ENCODE measurements at places on chromosomes 5 and 9.

GRCh38 chr9:28967226-28967625 lies 1393.9 kb upstream of the C9orf72 start:
- no peak for DNase-seq

DNA sequence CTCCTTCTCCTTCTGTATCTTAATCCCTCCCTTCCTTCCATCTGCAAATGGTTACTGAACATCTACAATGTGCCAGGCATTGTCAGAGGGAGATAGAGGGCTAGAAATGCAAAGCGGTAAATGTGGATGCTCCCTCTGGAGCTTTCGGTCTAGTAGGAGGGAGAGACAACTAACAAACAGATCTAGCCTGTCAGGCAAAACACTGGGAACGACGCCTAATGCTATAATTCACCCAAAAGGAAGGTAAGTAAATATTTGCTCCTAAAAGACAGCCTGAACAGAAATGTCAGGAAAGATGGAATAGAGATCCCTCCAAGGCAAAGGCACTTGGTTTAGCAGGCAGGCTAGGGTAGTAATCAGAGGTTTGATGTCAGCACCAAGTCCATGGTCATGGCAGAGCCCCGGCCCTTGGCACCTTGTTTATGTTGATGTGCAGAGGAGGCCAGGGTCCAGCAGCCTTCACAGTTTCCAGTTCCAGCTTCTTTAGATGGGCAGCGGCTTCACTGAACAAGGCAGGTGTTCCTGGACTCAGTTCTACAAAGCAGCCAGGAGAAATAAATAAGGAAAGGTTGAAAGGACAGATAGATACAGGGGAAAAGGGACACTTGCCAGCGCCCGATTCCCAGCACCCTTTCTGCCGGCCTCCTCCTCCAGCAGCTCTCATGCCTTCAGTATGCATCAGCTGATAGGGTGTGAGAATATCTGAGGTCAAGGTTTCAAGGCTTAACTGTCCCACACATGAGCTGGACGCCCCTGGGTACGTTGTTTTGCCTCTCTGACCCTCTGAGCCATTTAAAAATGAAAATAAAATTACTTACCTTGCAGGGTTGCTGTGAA lies 46.5 kb upstream of the FRRS1L start:
- DNase-seq, result no peak

- peak; percentile 59 for DNase-seq
Measured at GRCh38 chr9:70553707-70554673, 139.5 kb upstream of the KLF9 start.

- peak; percentile 78 for DNase-seq
Measured at GRCh38 chr9:130938652-130939404, at the start of gene FIBCD1. Gene FIBCD1 (minus strand): TSS chr9:130939247. CDS start chr9:130938607, 640 bp downstream.

DNA sequence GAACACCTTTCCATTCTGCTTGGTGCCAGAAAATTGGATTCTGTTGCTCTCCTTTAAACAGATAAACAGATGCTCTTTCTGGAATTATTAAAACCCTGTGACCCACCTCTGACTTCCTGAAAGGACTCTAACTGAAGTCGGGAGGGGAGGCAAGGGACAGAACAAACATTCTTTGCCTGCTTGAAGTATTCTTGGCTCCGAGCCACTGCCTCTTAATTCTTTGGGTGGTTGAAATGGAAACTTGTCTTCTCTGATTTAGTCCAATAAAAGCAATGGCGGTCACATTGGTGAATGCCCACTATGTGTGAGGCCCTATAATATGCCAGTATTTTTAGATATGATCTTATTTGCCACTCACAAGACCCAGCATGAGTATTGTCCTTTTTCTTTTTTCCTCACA lies 236.8 kb downstream of the SLIT3 start:
- DNase-seq, result no peak

DNA sequence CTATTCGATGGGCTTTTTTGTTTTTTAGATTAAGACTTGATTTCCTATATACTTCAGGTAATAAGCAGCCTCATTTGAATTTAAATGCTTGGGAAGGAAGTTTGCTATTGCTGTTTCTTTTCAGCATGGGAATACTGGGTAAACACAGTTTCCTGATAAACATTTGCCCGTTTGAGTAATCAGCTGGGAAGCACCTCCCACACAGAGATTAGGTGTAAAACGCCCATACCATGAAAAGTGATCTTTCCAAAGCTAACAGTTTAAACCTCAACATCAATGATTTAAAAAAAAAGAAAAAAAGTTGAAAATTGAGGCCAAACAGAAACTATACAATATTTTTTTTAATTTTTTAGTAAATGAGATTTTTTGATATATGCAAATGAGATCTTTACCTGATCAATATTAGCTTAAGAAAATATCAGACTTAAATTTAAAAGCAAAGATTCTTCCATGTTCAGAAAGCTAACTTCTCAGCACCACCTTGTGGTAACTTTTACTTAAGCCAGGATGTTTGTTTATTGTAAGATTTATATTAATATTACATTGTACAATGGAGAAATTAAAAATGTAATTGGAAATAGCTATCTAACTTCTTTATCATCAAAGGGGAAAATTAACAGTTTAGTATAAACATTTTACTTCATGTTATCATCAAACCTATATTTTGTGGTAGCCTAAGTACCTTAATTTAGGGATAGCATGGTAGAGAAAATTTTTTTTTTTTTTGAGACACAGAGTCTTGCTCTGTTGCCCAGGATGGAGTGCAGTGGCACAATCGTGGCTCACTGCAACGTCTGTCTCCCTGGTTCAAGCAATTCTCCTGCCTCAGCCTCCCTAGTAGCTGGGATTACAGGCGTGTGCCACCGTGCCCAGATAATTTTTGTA lies 39.8 kb downstream of the F2RL2 start:
- no peak for DNase-seq

DNA sequence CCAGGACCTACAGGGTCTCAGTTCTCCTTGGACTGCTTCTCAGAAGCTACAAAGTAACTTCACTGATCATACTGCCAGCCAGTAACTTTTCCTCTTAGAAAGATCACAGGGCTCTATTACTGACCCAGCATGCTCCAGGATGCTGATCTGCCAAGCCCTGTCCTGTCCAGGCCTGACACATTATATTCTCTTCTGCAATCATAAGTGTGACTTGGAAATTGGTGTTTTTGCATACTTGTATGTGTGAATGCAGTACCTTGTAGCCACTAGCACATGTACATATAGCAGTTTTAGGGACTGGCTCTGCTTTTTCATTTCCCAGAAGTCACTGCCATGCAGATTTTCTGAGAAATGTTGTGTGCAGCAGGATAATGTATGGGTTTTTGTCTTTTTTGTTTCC lies 40.1 kb upstream of the CCNH start:
- no peak for DNase-seq

GRCh38 chr5:80168388-80169028 lies 87.3 kb downstream of the SERINC5 start:
- DNase-seq, result no peak

DNA sequence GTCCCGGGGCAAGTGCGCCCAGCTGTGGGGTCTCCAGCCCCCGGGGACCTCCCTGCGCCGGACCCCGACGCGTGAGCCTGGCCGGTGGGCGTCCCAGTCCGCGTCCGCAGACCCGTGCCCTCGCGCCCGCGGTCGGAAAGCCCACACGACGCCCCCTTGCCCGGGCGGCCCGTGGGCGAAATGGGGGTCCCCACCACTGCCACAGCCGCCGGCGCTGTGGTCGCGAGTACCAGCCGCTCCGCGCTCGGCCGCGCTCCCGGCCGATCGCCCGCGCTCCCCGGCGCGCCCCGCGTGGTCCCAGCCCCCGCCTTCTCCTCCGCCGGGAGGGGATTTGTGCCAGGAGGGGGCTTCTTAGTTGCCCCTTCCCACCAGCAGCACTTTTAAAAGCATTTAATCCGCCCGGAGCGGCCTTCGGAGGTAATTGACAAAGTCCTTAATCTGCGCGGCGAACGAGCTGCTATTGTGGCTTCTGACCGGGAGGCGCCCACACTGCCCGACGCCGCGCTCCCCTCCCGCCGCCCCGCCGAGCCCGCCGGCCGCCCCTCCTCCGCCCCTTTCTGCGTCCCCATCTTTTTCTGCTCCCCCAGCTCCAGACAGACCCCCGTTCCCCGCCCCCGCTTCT lies 469 bp upstream of the FIBCD1 start:
- peak; percentile 62 for DNase-seq

GRCh38 chr5:87266914-87267573 lies 639 bp upstream of the RASA1 start:
- DNase-seq, result no peak

GRCh38 chr5:8767746-8768145 lies 778.1 kb downstream of the SEMA5A start:
- no peak for DNase-seq

DNA sequence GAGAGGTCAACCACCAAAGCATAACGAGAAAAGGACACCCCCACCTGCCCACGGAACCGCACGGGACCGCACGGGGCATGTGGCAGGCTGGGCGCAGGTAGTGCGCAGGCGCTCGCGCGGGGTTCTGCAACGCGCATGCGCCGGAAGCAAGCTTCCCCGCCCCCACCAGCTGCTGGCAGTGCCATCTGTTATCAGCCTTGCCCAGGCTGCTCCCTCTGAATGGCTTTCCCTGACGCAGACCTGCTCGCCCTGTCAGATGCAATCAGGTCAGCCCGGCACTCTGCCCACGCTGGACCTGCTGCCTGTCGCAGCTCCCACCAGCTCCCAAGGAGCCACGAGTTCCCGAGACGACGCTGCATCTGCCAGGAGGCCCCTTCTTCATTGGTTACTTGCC lies 22.8 kb downstream of the PTCH1 start:
- DNase-seq, result no peak

- no peak for DNase-seq
Measured at GRCh38 chr9:95206143-95206542, 111.4 kb downstream of the FANCC start.

DNA sequence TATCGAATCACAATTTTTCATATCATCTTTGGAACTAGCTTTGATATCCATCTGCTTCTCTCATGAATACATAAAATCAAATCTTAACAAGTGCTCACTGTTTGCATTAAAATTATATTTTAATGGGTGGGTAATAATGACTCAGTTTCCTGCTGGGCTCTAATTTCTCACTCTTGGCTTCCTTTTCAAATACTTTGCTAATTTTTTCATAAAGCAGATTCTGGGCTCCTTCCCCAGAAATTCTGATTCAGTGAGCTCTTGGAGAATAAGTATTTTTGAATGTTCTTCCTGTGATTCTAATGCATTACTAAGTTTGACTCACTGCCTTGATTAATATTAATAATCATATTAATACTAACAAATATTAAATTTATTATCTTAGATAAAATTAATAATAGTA lies 48.9 kb downstream of the YIPF5 start:
- no peak for DNase-seq

DNA sequence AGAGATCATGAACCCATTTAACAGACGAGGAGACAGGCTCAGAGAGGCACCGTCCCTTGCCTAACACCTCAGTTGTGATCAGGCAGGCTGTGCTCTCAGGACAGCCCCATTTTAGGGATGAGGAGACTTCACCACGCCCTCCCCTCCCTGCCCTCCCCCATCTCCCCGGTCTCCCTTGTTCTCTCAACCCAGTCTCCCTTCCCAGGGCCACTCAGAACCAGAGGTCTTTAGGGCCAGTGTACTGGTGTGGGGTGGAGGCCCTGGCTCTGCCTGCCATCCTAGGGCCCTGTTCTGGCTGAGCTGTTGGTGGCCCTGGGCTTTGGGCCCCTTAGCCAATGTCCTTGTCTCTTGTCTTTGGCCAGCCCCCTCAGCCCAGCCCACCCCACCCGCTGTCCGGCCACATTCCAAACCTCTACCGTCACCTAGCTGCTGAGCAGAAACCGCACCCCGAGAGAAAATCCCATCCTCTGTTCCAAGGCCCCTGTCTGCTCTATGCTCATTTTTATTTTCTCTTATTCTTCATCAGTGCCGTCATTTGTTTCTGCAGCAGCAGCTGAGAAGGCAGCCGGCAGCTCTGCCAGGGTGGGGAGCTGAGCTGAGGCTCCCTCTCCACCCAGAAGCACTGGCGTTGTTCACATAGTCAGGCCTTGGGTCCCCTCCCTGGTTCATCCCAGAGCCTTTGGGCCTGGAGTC lies 33.9 kb downstream of the OLFML2A start:
- DNase-seq, result peak; percentile 95

DNA sequence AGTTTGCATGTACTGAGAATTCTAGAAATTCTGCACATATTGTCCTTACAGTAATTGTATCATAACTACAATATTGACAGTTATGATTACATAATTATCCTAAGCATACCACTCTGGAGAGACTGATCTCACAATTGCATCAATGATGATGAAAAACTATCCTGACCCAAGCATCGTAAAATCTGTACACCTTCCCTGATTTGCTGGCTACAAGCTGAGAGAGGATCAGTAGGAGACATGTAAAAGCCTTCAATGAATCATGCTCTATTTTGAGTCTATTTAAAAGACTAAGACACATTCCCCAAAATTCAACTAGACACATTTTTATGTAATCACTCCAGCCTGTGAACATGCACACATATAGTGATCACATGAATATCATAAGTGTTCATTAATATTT lies 1833.8 kb downstream of the EFNA5 start:
- DNase-seq, result no peak

- peak; percentile 88 for DNase-seq
Measured at GRCh38 chr9:33044162-33044673, 19.1 kb downstream of the DNAJA1 start.

DNA sequence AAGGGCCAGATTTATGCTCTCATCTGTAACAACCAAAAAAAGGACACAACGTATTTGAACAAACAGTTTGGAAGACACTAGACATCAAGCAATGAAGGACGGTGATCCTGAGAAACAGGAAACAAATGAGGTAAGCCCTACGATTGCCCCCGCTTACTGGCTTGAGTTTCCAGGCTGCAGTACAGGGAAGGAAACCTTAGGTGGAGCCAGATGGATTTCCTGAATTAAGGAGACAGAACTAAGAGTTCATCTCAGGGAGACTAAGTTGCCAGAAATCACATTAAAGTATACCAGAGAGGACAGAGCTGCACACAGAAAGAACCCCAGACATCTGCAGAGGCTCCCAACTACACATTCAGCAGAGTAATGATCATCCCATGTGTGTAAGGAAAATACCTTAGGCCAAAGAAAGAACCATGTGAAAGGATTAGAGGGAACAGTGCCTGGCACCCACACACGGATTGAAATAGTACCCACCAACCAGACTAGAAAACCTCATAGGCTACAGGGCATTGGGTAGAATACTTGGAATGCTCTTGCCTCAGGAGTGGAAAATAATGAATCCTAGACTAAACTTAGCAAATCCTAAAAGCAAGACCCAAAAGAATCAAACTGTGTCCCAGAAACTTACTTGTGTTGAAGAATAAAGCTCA lies 99.3 kb upstream of the NIPBL start:
- DNase-seq, result peak; percentile 64

DNA sequence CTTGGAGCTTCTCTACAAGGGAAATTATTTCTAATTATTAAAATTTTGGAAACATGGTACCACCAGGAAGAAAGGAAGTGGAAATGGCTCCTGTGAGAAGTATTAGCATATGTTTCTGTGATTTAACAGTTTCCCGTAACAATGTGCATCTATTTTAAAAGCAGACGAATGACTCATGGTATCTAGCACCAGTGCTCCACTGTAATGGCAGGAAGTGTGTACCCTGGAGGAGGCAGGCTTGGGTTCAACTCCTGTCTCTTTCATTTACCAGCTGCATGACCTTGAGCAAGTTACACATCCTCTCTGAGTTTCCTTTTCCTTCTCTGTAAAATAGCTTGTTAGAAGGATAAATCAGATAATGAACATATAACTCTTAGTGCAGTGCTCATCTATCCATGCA lies 41.0 kb upstream of the ANGPTL2 start:
- DNase-seq, result no peak

All from iPS-NIHi11 (cell line).